ENCODE measurements at places on chromosomes 4 and X.

GRCh38 chrX:30513284-30513683 lies 64.3 kb downstream of the TASL start:
- no peak for DNase-seq

DNA sequence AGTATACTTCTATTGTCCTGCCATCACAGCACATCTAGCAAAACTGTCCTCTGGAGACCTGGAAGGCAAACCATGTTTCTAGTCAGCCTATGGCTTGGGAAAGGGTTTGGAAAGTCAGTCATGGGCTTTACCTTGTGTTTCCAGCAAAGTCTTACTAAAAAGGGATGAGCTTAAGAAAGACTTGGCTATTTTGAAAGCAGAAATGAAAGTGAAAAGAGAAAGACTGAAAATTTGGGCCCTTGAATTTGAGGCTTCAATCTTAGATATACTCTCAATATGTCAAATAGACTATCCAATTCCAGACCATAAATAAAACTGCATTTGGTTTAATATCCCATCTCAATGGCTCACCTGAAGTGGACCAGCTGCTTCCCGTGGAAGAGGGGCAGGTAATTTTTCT lies 127.9 kb downstream of the ZNF330 start:
- no peak for DNase-seq

GRCh38 chr4:176187624-176188023 lies 7.8 kb downstream of the SPATA4 start:
- no peak for DNase-seq

GRCh38 chrX:82658492-82658891 lies 849.6 kb upstream of the POU3F4 start:
- no peak for DNase-seq

DNA sequence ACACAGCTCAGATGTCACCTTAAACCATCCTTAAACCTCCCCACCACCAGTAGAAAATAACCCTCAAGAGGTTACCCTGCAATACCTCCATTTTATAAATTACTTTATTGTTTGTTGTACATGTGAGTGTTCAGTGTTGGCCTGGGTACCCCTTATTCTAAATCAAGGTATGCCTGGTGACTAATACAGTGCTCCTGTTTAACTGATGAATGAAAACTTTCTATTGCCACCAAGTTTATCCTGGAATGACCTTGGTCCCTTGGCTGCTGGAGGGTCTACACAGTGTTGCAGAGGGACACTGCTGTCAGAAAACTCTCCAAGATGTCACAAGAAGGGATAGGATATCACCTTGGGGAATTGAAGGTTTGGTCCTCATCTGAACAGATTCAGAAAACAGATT lies 7.3 kb upstream of the TXLNG start:
- DNase-seq = no peak

GRCh38 chr4:74009307-74009706 lies 10.8 kb upstream of the CXCL5 start:
- DNase-seq = no peak

DNA sequence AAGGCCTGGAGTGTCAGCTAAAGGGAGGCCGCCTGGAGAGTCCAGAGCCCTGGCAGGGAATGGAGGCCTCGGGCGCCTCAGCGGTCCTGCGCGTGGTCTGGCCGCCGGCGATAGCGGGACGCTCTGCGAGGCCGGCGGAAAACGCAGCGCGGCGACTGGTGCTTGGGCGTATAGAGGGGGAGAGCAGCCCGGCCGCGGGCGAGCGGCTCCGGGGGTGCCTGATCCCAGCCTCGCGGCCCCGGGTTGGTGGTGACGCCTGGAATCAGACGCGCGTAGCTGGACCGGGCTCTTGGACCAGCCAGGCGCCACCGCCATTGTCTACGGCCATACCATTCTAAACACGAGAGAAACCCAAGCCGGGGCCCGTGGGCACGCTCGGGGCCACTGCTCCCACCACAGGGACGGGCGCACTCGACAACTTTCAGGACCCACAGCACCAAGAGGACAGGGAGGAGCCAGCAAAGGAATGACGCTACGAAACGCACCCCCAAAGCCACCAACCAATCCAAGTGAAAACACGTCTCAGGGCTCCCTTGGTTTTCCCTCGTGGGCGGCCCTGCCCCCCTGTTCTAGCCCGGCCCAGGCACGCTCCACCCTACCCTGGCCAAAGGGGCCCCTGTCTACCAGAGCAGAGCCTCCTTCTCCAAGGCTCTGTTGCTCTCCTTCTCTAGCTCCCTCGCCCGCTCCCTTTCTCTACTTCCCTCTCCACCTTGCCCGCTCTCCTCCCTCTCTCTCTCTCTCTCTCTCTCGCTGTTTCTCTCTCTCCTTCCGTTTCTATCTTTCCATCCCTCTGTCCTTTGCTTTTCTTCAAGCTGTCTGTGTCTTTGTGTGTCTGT lies 7.8 kb downstream of the FRG2 start:
- no peak for DNase-seq

DNA sequence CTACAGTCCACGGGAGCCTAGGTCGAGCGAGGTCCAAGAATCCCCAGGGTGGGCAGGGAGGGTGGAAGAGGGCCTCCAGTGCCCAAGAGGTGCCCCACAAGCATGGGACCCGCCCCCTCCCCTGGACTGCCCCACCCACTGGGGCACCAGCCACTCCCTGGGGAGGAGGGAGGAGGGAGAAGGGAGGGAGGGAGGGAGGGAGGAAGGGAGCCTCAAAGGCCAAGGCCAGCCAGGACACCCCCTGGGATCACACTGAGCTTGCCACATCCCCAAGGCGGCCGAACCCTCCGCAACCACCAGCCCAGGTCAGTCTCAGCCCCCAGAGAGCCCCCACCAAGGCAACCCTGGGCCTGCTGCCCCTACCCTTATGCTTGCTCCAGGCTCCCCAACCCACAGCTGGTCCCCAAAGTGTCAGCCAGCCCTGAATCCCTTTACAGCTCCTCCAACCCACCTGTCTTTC lies at the start of gene GATA1:
GATA1 (plus strand) TSS at position 250 of the 460 bp plus-strand sequence. CDS start 4,520 bp downstream, outside the sequence.
- no peak for DNase-seq

- no peak for DNase-seq
These were observed 30.4 kb downstream of the DDX60L start for GRCh38 chr4:168449719-168450452.

- DNase-seq = no peak
These were observed 18.6 kb upstream of the ZIC3 start for GRCh38 chrX:137547291-137547690.

- no peak for DNase-seq
These were observed 216.9 kb downstream of the EPHA5 start for GRCh38 chr4:65453398-65453797.

DNA sequence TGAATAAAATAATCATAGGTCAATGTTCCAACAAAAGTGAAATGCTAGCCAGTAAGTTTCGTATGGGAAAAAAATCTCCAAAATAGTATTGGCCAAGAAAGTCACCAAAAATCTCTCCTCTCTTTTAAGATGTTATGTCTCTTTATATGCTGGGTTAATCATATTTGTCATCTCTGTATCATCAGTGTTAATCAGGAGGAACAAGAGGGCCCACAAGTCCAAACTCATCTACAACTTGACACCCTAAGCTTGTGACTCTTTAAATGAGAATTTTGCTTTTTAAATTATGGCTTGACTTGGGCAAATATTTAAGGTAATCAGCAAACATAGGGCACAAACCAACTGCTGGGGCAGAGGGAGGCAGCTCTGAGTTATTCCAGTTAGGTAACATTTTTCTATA lies 75.5 kb downstream of the AMMECR1 start:
- no peak for DNase-seq

DNA sequence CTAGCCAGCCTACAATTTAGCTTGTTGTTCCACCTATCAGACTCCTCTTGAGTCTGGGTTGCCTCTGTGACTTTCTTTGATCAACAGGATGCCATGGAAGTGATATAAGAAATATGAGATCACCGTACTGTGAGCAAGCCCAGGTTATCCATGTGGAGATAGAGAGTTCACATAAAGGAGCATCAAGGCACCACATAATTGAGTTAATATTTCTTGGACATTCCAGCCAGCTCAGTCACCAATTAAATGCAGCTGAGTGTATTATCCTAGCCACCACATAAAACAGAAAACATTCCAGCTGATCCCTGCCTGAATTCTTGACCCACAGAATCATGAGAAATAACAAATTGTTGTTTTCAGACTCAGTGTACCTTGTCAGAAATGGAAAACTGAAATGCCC lies 253.6 kb downstream of the PPP1R2C start:
- no peak for DNase-seq

DNA sequence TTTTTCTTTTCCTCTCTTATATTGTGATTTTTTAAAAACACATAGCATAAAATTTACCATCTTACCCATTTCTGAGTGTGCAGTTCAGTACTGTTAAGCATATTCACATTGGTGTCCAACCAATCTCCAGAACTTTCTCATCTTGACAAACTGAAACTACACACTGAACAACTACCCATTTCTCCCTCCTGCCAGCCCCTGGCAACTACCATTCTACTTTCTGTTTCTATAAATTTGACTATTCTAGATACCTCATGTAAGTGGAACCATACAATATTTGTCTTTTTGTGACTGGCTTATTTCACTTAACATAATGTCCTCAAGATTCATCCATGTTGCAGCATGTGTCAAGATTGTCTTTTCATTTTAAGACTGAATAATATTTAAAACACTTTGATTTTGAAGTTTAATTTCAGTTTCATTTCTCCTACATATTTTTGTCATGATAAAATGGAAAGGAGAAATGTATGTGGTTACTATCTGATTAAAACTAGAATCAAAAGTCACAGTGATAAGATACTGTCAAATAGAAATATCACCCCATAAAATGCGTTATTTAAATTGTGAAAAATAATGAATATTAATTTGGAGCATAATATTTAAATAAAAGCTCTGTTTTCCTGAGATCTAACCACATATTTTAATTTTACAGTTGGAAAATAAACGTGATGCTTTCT lies 122.8 kb downstream of the DIPK2B start:
- peak; percentile 11 for DNase-seq

- no peak for DNase-seq
These were observed 347.1 kb downstream of the IDS start for GRCh38 chrX:149157976-149158375.

Data from GM06990 (cell line).